KBM-7 (cell line): ENCODE measurements at places on chromosomes 4 and X.

GRCh38 chrX:20263474-20263873 is 3.2 kb downstream of the RPS6KA3 start:
- DNase-seq = peak; percentile 60

GRCh38 chr4:89754531-89754930 is 82.4 kb downstream of the SNCA start:
- DNase-seq = no peak

DNA sequence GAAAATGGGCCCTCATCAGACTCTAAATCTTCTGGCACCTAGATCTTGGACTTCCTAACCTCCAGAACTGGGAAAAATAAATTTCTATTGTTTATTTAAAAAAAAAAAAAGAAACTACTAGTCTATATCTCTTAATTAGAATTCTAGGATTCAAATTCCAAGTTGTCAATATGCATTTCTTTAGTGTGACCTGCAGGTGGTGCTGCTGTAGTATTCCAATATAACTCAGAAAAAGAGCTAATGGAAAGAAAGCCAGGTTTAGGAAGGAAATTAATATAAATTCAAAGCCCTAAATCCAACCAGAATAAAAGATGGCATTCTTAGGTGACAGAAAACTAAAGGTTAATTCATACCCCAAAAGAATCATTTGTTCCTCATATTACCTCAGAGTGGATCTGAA is 80.0 kb upstream of the NALF2 start:
- DNase-seq = peak; percentile 16

GRCh38 chr4:151690164-151690870 is 70.5 kb downstream of the GATB start:
- DNase-seq = no peak

- no peak for DNase-seq
Observed at GRCh38 chrX:11537141-11537540, 128.6 kb downstream of the ARHGAP6 start.

GRCh38 chr4:61277785-61278760 is 77.9 kb downstream of the ADGRL3 start:
- DNase-seq = no peak

DNA sequence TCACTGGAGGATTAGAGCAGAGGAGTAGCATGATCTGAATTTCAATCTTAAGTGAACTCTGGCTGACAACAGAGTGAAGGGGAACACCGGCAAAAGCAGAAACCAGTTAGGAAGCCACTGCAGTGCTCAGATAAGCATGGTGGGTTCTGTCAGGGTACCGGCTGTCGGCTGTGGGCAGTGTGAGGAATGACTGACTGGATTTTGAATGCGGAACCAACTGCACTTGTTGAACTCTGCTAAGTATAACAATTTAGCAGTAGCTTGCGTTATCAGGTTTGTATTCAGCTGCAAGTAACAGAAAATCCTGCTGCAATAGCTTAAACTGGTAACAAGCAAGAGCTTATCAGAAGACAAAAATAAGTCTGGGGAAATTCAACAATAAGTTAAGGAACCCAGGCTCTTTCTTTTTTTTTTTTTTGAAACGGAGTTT is 5.2 kb downstream of the HTT start:
- DNase-seq = peak; percentile 93

GRCh38 chrX:46759645-46759974 is 692 bp upstream of the SLC9A7 start:
- DNase-seq = no peak

DNA sequence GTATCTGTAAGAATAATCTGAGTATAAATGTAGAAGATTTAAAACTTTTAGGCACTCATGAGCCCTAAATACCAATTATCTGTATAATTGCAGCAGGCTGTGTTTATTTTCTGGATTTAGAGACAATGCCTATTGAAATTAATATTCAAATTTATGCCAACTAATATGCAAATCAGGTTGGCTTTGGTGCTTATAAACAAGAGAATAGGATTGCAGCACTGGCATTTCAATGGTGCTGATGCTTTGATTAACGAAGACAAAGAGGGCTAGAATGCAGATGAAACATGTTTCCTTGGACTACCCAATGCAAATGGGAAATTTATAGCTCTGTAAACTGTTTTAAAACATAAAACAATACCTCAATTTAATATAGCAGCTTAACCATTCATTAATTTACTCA is 70.7 kb upstream of the GATB start:
- DNase-seq = no peak

- DNase-seq = no peak
Observed at GRCh38 chr4:146072376-146072775, 103.1 kb upstream of the LSM6 start.

DNA sequence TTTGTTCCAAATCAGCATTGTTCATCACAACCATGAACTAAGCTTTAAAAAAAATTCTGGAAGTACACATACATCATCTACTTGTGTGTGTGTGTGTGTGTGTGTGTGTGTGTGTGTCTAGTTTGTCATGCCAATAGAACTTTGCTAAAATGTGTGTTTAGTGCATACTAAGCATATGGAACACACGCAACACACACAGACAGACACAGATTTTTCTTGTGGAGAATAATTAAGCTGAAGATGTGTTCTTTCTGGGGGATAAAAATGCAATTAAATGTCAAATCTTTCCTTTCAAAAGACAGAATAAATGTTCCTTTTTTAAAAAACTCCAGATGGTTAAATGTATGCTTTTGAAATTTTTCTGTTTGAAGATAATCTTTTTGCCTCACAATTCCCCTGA is 530.4 kb upstream of the INTU start:
- DNase-seq = no peak

GRCh38 chr4:1597021-1597931 is 86.8 kb downstream of the FAM53A start:
- DNase-seq = no peak

GRCh38 chr4:126475730-126476129 is 1157.0 kb upstream of the INTU start:
- no peak for DNase-seq

DNA sequence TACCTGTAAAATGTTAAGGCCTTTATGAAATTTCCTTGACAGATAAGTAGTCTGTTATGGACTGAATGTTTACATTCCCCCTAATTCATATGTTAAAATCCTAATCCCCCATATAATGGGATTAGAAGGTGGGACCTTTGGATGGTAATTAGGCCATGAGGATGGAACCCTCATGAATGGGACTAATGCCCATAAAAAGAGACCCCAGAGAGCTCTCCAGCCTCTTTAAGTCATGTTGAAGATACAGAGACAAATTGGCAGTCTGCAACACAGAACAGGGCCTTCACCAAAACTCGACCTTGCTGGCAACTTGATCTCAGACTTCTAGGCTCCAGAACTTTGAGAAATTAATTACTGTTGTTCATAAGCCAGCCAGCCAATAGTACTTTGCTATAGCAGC is 1344.5 kb upstream of the PCDH7 start:
- no peak for DNase-seq

DNA sequence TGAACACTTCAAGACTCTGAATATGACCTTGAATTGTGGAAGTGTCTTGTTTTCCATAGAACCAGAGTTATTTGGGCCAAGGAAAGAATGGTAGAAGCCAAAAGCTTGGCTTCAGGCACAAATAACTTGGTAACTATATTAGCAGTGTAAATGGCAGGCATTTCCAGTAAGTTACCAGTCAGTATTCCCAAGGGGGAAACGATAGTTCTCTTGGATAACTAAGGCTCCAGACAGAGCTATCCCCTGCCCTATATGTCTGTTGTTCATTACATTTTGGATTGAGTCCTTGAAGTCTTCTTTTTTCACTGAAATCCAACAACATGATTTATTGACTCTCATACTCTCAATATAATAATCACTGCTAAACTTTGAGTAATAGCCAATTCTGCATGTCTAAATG is 364.1 kb downstream of the MAGEB5 start:
- DNase-seq = no peak

GRCh38 chrX:139892512-139892911 is 40.3 kb downstream of the ATP11C start:
- no peak for DNase-seq

- DNase-seq = no peak
Observed at GRCh38 chr4:139898293-139898692, 232.7 kb downstream of the MGST2 start.

- DNase-seq = no peak
Observed at GRCh38 chrX:18173494-18174180, 47.0 kb downstream of the BEND2 start.

DNA sequence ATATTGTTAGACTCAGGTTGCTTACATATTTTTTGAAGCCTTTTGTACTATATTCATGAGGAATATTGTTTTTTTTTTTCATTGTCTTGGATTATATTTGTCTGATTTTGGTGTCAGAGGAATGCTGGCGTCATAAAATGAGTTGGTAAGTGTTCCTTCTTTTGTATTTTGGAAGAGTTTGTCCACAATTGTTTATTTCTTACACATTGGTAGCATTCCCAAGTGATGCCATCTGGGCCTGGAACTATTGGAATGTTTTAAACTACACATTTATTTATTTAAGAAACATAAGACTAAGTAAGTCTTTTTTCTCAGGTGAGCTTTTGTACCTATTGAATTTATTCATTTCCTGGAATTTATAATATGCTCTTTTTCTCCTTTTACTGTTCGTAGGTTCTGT is 107.6 kb downstream of the LARP1B start:
- DNase-seq = no peak

DNA sequence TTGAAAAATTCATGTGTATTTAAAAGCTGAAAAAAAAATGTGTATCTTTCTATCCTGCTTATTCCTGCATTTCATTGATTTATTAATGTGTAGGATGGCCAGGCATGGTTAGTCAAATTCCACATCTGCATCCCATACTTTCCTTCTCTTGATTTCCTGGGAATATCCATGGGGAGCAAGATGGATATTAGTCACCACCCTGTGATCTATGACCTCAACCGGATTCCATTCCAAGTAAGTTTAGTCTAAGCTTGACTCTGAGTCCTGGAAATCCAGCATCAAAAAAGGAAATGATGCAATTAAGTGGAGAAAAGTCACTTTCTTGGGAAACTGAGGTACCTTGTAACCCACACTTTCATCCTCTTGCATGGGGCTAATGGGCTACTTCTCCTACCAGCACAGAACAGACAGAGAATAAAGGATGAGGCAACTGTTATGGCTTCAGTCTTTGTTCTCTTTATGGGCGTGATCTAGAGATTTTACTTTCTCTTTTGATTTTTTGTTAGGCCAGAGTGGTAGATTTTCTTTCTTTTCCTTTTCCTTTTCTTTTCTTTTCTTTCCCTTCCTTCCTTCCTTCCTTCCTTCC is 17.1 kb upstream of the BEX4 start:
- DNase-seq = no peak

DNA sequence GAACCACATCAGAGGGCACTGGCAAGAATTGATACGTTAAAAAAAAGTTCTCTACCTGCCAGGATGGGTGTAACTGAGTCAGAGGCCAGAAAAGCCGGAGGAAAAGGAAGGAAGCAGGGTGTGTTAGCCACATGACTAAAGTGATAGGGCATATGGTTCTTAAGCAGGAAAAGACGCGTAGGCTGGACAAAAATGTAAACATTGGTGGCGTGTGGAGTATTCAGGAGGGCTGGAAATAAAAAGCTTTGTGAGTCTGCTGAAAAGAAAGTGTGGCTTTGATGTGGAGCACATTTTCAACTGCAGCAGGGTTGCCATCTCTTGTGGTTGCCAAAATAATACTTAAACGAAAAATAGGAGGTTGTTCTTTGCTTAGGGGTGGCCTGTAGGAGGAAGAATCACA is 186.5 kb upstream of the RPL34 start:
- DNase-seq = no peak

GRCh38 chrX:128698573-128699181 is 646.5 kb upstream of the ACTRT1 start:
- DNase-seq = no peak

GRCh38 chr4:113827285-113827684 is 65.7 kb upstream of the CAMK2D start:
- DNase-seq = no peak

GRCh38 chr4:158327525-158327924 is 117.2 kb downstream of the TMEM144 start:
- DNase-seq = no peak

- no peak for DNase-seq
Observed at GRCh38 chr4:38055566-38055965, 95.4 kb downstream of the PTTG2 start.

- no peak for DNase-seq
Observed at GRCh38 chr4:66571145-66571695, 900.9 kb upstream of the EPHA5 start.

DNA sequence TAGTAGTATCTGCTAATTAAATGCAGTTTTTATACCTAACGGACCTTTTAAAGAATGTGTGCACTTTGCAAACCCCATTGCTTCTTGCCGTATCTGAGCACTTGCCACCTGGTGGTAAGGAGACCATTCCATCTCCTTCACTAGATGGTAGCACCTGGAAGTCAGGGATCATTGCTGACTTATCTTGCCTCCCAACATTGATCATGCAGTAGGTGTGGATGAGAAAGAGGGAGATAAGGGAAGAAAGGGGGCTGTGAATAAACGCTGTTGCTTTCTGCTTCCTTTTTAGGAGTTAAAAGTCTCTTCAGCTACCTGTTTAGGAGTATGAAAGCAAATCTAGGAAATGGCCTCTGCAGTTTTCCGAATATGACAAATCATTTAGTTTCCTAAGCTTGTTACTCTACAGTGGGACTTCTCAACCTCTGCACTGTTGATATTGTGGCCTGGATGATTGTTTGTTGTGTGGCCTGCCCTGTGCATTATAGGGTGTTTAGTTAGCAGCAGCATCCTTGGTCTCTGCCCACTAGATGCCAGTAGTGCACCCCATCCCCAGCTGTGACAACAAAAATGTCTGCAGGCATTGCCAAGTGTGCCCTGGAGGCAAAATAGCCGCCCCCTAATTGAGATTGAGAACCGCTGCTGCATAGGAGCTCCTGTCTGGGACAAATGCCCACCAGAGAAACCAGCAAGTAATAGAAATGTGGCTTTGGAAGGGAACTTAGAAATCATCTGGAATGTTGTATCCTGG is 38.8 kb downstream of the GAB1 start:
- DNase-seq = peak; percentile 38

GRCh38 chrX:136679531-136679930 is 31.6 kb downstream of the CD40LG start:
- no peak for DNase-seq
